ENCODE measurements at places on chromosomes 11 and 22.

DNA sequence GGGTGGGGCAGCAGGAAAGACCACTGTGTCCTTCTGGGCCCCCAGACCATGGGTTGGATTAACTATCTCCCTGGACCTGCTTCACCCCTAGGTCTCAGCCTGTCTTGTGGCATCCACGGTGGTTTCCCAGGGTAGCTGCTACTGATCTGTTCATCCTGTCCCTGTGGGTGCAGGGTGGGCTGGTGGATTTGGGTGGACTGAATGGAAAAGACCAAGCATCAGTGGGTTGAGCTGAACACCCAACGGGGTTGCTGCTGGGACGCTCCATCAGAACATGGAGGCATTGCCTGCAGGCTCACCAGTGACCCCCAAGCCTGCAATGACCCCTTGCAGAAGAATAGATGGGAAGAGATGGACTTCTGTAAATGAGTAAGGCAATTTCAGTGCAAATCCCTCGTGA is 812.1 kb downstream of the TBC1D22A start:
- no peak for DNase-seq

GRCh38 chr11:71406681-71407080 is 41.5 kb downstream of the DHCR7 start:
- DNase-seq = no peak

DNA sequence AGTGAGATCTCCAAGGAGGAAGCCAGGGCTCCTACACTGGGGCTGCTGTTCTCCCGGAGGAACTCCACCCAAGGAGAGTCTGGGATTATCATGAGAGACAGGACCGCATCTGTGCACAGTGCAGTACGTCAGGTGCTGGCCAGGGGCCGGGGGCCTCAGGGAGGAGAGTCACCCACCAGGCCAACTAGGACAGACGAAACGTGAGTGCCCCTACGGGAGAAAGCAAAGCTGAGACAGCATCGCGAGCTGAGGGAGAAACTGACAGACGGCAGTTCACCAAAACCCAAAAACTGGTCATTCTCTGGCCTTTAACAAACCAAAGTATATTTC is 273.4 kb downstream of the BRD1 start:
- DNase-seq = no peak

- no peak for DNase-seq
Measured at GRCh38 chr22:49514641-49515040, 313.0 kb downstream of the BRD1 start.

DNA sequence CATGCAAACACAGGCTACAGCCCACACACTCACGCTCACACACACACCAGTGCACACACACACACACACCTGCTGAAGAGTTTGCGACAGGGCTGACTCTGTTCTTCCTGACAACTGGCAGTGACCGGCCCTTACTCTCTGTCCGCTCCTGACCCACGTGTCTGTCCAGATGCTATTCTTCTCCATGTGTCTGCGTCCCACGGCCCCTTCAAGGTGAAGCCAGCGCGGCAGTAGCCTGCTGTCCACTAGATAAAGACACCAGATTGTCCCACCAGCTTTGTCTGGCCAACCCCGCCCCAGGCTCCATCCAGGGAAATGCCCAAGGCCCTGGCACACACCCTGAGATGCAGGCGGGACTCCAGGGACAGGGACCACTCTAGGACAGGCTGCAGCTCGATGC is 713.9 kb downstream of the BRD1 start:
- DNase-seq = no peak

DNA sequence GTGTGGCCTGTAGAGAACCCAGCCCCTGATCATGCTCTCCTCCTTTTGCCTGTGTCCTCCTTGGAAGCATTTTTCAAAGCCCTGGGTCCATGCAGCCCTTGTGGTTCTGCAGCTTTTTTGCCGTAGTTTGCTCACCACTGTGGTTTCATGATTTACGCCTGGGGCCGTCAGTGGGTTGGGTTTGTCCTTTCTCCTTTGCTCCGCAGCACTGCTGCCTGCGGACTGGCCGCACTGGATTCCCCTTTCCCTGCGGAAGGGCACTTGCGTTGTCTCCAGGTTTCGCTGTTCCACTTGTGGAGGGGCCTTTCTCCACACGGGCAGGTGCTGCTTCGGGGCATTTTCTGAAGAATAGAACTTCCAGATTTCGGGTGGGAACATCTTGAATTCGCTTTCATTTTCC is 1260.9 kb downstream of the BRD1 start:
- DNase-seq = no peak

DNA sequence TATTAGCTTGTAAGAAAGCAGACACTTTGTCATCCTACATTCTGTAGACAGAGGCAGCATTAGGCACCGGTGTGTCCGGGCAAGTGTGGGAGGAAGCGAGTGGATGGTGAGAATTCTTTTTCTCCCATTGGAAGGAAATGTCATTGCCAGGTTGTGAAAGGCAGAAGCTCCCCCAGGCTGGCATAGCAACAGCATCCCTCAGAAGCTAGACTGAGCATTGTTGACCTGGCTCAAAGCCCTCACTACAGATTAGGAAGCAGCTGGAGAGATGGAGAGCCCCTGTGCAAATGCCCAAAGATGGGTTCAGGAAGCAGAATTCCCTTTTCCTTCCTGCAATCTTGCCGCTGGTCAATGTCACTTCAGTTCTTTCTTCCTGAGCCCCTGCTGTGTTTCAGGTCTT is 1299.3 kb downstream of the TBC1D22A start:
- DNase-seq = no peak

DNA sequence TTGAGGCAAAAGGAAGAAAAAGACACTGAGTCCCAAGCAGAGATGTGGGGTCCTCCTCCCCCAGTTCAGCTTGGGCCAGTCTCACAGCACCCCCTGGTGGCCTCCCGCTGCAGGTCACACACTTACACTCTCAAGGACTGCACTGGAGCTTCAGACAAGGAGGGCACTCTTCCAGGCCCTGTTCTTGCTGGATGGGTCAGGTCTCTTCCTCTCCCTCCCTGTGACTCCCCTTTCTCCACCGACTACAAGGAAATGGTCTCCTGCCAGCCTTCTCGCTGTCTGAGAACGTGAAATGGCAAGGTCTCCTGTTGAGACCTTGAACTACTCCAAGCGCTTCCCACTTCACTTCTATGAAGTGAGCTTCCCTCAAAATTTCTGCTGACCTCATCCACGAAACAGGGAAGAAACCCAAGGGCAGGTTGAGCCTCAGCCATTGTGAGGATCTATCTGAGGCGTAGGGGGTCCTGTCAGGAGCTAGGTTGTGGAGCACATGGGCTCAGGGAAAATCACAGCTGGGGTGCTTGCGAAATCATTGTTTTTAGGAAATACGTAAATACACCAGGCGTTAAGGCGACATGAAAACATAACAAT is 11.2 kb upstream of the IGLL1 start:
- DNase-seq = no peak

- DNase-seq = no peak
Measured at GRCh38 chr11:104464691-104465090, 300.7 kb upstream of the PDGFD start.

GRCh38 chr11:69366591-69366990 is 72.6 kb downstream of the MYEOV start:
- no peak for DNase-seq

- no peak for DNase-seq
Measured at GRCh38 chr11:132300283-132300682, 929.9 kb downstream of the NTM start.
